NCI-H1048 (cell line): ENCODE measurements at places on chromosomes 11 and 22.

DNA sequence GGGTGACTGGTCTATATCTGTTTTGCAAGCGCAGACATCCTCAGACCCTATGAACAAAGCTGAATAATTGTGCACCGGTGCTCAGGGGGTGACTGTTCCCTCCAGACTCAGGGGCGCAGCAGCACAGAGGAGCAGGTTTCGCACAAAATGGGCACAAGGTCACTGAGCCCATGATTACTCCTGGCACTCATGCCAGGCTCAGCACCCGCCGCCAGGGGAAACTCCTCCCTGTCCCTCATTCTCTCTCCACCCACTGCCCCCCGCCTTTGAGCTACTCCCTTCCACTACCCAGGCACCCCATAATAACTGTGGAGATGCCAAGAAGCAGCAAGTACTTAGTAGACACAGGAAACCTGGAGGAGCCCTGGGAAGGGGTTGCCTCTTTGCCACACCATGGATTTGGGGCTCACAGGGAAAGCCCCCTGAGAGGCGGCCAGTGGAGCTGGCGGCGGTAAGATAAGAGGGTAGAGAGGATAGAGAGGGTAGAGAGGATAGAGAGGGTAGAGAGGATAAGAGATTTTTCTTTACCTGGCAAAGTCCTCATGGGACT, 198.8 kb downstream of the CTTN start:
- no peak for DNase-seq

DNA sequence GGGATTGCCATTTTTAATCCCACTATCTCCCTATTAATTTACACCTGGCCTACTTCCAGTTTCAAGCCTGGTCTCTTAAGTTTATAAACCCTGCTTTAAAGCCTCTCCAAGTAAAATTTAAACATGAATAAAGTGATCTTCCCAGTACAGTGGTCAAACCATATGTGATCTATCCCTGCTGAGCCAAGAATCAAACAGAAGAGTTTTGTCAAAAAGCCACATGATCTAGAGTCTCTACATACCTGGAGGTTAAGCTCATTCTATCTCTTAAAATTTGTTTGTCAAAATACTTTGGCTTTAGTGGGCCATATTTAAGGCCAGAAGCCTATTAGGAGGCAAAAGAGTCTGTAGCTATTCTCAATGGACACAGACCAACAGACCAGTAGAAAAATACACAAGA, 42.9 kb upstream of the DDI1 start:
- DNase-seq, result no peak

DNA sequence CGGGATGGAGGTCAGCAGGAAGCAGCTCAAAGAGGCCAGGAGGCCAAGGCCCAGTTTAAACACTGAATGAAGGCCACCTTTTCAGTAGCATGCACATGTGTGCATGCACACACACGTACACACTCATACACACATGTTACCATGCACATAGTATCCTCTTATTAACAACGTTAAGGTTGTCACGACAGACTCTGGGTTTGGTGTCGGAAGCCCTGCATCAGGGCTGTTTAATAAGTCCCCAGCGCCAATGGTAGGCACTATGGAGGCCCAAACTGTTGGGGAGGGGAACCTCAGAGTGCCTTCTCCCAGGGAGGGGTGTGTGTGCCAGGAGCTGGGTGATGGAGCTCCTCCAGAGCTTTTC, 39.5 kb upstream of the ADA2 start:
- DNase-seq, result no peak

- DNase-seq, result no peak
Observed at GRCh38 chr11:75233754-75234172, 6.8 kb upstream of the TPBGL start.

- DNase-seq, result no peak
Observed at GRCh38 chr11:114783805-114784204, 105.5 kb downstream of the NXPE2 start.

- no peak for DNase-seq
Observed at GRCh38 chr11:115693002-115693401, 188.8 kb upstream of the CADM1 start.

GRCh38 chr22:17137170-17137569, 16.0 kb upstream of the TMEM121B start:
- DNase-seq, result no peak

DNA sequence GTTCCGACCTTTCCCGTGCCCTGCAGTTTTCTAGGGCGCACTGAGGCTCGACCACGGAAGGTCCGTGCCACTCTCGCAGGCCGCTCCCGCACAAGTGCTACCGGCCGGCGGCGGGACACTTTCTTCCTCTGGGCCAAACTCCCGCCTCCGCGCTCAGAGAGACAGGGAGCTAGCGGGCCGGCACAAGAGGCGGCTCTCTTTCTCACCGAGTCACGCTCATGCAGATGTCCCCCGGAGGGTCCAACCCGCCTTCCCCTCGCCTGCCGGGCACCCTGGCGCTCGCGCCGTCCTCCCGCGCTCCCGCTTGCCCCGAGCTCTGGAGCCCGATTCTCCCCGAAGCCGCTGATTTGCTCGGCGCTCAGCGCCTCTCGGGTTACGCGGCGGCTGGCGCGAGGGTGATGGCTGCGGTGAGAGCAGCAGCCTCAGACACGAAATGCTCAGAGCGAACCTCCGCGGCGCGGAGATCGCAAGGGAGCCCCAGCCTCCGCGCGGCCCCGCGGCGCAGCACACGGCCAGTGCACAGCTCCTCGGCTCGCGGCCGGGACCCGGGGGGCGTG, 1.0 kb downstream of the LMO1 start:
- no peak for DNase-seq

DNA sequence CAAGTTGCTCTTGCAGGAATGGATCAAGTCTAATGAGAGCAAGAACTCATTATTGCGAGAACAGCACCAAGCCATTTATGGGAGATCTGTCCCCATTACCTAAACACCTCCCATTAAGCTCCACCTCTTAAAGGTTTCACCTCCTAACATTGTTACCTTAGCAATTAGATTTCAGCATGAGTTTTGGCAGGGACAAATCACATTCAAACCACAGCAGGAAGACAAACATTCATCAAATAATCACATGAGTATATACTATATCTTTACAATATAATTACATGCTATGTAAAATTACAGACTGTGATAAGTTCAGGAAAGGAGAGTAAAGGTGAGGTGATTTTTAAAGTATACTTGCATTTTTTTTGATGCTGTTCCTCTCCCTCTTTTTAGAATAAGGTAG, 6.6 kb upstream of the TEAD1 start:
- DNase-seq, result no peak

- DNase-seq, result no peak
Observed at GRCh38 chr11:486189-486588, 20.9 kb downstream of the RNH1 start.

- no peak for DNase-seq
Observed at GRCh38 chr11:123166071-123166559, 28.9 kb downstream of the CLMP start.

GRCh38 chr22:47308886-47309285, 546.4 kb downstream of the TBC1D22A start:
- DNase-seq, result no peak

- DNase-seq, result no peak
Observed at GRCh38 chr11:24234822-24235508, 261.9 kb upstream of the LUZP2 start.

DNA sequence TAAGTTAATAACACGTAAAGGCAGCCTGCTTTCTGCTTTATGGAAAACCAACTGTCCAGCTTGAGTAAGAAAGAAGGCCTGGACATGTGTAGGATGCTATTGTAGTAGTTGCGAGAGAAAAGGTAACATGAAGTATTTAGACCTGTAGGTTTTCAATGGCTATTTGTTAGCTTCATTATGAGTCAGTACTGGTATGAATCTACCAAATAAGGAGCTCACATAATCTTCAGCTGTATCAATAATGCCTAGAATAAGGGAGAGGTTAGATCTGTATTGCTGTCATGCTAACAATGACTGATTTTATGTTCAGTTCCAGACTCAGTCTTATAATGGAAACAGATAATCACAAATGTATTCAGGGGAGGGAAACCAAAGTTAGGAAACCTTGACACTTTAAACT, 550.3 kb downstream of the CNTN5 start:
- no peak for DNase-seq

DNA sequence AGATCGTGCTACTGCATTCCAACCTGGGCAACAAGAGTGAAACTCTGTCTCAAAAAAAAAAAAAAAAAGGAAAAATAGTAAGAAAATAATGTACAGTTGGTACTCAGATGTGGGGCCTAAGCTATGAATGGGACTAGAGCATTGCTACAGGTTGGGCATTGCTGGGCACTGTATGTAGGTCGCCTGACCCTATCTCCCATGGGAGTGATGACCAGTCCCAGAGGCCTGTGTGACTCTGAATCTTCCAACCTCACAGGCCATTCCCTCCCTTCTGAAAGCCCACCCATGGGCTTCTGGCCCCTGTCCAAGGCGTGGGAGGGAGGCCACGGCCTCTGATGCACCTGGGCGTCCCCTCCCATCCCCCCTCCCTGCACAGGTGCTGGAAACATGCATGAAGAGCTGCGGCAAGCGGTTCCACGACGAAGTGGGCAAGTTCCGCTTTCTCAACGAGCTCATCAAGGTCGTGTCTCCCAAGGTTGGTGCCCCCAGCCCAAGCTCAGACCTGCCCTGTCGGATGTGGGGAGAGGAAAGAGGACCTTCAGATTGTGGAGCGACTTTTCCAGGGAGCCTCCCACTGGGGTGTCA, 9.5 kb downstream of the GGA1 start:
- no peak for DNase-seq

GRCh38 chr22:19271856-19272535, 19.5 kb downstream of the CLTCL1 start:
- DNase-seq, result no peak

DNA sequence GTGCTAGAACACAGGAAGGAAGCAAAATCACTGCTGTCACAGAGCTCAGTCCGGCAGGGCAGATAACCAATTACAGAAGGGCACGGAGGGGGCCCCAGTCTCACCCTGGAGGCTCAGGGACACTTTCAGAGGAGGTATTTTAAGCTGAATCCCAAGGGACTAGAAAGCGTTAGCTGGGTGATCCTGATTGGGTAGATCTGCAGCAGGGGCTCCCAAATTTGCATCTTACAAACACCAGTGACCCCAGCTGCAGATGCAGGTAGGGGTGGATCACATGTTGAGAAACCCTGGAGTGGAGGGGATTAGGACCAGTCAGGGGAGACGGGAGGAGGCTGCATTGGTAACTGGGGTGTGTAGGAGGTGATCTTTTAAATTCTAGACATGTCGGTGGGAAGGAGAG, 91.4 kb downstream of the CSNK2A3 start:
- DNase-seq, result no peak

DNA sequence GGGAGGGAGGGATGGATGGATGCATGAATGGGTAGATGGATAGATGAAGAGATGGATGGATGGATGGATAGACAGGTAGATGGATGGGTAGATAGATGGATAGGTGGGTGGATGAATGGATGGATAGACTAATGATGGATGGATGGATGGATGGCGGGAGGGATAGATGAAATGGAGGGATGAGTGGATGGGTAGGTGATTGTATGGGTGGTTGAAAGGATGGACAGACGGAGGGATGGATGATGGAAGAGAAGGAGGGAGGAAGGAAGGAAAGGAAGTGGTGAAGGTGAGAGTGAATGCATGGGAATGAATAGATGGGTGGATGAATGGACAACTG, 3.7 kb upstream of the TNNT3 start:
- DNase-seq, result no peak

DNA sequence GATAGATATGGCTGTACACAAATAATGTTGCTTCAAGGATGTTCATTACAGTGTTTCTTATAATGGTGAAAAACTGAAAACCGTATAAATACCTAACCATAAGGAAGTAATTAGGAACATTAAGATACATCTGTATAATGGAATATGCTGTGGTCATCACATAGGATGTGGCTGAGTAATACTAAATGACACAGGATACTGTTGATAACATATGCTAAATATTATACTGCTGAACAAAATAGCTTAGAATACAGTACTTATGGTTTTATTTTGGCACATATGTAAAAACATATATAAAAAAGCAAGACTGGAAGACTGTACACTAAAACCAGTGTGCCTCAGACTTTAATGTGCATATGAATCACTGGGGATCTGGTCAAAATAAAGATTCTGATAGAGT, 43.8 kb downstream of the FBXO7 start:
- no peak for DNase-seq

DNA sequence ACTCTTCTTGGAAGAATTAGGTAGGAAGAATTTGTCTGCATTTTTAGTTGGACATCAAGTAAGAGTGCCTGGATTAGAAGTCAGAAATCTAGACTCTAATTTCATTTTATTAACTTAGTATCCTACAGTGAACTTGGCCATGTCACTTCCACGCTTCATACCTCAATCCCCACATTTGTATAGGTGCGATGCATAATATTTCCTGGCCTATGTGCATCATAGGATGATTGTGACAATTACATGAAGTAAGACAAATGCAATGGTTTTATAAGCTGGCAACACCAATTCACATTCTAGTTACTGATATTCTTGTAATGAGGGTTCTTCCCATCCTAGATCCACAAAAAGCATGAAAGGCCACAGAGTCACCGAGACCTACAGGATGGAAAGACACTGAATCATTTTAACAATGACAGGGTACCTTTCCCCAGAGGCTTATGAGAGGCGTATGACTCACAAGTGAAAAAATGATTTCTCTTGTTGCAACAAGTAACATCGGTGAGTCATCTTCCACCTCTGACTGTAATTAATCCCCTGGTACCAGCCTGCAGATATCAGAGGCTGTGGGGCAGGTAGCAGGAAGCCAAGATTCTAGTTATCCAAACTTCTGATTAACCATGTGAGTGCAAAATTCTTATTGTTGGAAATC, 56.0 kb upstream of the OR5AK2 start:
- no peak for DNase-seq

DNA sequence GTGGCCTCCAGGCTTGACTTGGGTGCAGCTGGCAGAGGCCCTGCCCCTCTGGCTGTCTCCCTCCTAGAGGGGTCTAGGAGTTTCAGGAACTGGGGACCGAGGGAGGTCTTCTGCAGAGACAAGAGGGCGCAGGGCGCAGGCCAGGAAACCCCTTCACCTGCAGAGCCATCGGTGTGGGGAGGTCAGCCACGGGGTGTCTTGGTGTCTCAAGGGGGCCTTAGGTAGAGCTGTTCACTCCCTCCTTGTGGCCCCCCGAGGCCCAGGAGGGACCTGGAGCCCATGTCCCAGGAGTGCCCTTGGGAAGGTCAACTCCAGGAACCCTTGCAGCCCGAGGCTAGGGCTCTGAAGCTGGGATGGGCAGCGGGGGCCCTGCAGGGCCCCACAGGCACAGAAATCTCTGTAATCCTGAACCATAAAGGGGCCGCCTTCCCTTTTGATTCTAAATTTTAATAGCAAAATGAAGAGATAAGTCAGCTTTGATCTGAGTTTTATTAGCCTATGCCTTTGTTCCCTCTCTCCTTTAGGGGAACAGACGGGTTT, 31.4 kb upstream of the TH start:
- DNase-seq, result no peak
